ENCODE measurements at places on chromosomes 11 and 22. TPM values are rescaled to one million over a fixed set of nuclear protein-coding genes. Genes with fewer than 3 reads are reported as not detected.
A peak's percentile ranks its signal among the peaks of the same experiment; 100 is the strongest.

- no peak for DNase-seq
Observed at GRCh38 chr11:9617940-9618339, 44.5 kb downstream of the WEE1 start.

DNA sequence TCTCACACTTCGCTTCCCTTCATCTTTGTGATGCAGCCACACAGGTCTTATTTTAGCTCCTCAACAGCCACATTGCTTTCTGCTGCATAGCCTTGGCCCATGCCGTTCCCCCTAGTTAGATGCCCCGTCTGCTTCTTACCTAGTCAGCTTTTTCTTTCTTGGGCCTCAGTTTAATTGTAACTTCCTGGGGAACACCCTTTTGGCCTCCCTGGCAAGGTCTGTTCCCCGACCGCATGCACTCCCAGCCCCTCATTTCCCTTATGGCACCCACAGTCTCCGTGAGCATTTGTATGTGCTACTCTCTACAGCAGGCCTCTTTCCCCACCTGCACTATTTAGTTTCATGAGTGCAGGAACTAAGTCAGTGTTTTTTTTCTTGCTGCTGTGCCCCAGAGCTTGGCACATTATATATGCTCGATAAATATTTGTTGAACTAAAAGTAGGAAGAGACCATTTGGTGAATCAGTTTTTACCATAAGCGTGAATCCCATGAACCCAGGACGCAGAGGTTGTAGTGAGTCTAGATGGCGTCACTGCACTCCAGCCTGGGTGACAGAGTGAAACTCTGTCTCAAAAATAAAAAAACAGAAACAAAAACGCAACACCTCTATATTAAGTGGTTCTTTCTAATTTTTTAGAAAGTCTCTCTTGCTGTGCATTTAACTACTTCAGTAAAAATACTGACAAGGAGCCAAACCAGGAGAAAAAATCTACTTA, 38.5 kb downstream of the TNRC6B start:
- peak; percentile 32 for DNase-seq

DNA sequence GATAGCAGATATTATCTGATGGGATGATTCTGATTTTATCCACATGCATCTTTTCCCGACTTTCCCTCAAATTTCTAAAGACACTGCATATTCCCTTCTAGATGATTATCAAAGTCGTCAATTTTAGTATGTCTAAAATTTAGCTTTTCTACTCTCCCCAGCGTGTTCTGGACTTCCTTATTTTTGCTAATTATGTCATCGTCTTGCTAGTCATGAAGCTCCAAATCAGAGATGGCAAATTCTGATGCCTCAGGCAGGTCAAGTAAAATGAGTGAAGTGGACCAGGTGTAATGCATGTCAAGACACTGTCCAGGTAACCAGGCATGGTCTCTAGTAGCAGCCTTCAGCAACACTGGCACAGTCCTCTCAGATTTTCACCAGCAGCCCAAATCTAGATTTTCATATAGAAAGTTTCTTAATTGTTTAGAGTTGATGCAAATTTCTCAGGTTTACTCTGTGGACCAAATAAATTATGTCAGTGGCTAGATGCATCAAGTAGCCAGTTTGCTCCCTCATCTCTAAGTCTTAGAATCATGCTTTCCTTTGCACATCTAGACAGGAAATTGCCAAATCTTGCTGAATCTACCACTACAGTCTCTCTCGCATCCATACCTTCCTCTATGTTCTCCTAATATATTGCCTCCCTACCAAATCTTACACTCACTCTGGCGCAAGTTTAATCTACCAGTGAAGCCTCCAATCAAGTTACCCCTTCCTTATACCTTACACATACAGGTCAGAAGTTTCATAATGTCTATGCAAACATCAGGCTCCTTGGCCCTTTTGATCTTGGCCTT, 10.6 kb downstream of the HSD17B12 start:
- DNase-seq: no peak

The BBOX1 gene
- total RNA-seq: not detected

- DNase-seq: no peak
Observed at GRCh38 chr11:1983601-1983961, 14.1 kb downstream of the H19 start.

GRCh38 chr22:23315341-23315917, 135.1 kb downstream of the BCR start:
- DNase-seq: peak; percentile 18

The TRIM77 gene
- total RNA-seq: not detected
